ENCODE measurements at places on chromosomes 16 and 17. TPM values are rescaled to one million over a fixed set of nuclear protein-coding genes. Genes with fewer than 3 reads are reported as not detected.

The ITGAD gene
- not detected for total RNA-seq

- DNase-seq: no peak
Observed at GRCh38 chr17:74062234-74062633, 141.2 kb upstream of the RPL38 start.

- no peak for DNase-seq
Observed at GRCh38 chr17:11813871-11814270, 183.4 kb downstream of the ZNF18 start.

GRCh38 chr17:34275881-34276280, 5.9 kb downstream of the CCL7 start:
- no peak for DNase-seq

GRCh38 chr16:51985126-51985525, 561.8 kb downstream of the TOX3 start:
- DNase-seq: no peak

The MRPS23 gene
- total RNA-seq: 11.6 TPM

The CCL7 gene
- total RNA-seq: not detected

DNA sequence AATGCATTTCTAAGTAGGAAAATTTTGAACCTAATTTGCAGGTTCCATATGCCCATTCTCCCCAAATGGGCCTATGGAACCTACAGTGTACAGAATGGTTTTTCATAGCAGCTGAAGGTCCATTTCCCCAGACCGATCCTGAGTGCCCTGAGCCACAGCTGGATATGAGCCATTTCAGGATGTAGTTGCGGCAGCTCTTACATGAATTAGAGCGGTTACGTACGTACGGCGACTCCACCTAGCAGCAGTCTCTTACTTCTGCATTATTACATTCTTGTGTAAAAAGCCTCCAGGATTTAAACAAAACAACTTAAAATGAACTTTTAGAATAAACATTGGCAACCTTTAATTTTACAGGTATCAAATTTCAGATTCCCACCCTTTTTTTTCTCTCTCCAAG, 225.3 kb downstream of the SNX29 start:
- no peak for DNase-seq

GRCh38 chr17:34408439-34408838, 45.4 kb upstream of the CCL1 start:
- DNase-seq: no peak

GRCh38 chr17:46003907-46004748, 5.1 kb downstream of the STH start:
- DNase-seq: no peak

The NGFR gene
- 0.27 TPM for total RNA-seq

The PRPSAP1 gene
- total RNA-seq: 39.6 TPM

- DNase-seq: no peak
Observed at GRCh38 chr16:67091906-67092566, 17.7 kb upstream of the PHAF1 start.

DNA sequence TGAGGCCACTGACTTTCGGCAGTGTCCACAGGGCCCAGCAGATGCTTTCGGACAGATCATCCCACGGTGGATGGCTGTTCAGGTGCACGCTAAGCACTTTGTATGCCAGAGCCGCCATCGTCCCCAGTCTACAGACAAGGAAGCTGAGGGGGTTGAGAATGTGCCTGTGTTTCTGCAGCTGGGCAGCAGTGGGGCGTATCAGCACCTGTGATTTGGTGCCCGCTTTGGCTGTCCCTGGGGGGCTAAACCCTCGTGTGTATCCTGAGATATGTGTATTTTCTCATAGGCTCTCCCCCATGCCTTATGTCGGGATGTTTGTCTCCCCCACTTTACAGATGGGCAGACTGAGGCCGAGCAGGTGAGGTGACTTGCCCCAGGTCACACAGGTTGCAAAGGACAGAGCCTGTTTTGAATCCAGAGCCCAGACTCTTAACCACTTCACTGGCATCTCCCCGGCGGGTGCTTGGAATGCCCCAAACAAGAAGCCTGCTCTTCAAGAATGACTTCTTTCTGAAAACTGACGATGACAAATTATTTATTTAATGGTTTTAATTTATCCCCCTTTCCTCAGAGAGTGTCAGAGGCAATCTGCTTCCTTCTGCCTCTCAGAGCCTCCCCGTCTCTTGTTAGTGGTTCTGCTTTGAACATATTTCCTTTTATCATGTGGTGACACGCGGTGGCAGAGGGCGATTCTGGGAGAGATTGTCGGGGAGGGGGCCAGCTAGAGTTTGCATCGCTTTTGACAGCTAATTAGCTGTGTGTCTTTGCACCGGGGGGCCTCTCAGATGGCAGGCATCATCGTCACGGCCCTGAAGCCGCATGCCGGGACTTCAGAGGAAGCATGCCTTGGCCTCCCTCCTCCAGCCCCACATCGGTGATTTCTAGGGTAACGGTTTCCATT, 149.6 kb upstream of the CIBAR2 start:
- peak; percentile 97 for DNase-seq

GRCh38 chr16:53732296-53732929, 28.5 kb downstream of the FTO start:
- DNase-seq: no peak

The ARSG gene
- 1.1 TPM for total RNA-seq

DNA sequence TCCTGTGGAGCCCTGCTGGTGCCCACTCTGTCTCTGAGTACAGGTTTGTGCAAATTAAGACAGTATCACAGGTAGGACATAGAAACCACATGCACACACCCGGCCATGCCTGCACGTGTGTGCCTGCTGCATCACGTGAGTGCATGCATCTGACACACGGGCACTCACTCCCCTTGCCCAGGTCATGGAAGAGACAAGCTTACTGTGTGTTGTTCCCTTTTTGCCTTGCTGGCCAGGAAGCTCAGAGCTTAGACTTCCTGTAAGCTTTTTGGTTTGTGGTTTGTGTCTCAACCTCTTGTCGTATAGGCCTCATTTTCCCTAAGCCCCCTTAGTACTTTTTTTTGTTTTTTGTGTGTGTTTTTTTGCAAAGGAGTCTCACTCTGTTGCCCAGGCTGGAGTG, 25.0 kb downstream of the ZNF469 start:
- DNase-seq: no peak

The AP2B1 gene
- total RNA-seq: 75.9 TPM

- DNase-seq: no peak
Observed at GRCh38 chr17:33097411-33097810, 105.8 kb downstream of the SPACA3 start.

- no peak for DNase-seq
Observed at GRCh38 chr17:60675997-60676396, 1.7 kb upstream of the BCAS3 start.

The MSLN gene
- under 0.01 TPM for total RNA-seq

The PIGQ gene
- total RNA-seq: 36.9 TPM

The TP53TG3C gene
- not detected for total RNA-seq

DNA sequence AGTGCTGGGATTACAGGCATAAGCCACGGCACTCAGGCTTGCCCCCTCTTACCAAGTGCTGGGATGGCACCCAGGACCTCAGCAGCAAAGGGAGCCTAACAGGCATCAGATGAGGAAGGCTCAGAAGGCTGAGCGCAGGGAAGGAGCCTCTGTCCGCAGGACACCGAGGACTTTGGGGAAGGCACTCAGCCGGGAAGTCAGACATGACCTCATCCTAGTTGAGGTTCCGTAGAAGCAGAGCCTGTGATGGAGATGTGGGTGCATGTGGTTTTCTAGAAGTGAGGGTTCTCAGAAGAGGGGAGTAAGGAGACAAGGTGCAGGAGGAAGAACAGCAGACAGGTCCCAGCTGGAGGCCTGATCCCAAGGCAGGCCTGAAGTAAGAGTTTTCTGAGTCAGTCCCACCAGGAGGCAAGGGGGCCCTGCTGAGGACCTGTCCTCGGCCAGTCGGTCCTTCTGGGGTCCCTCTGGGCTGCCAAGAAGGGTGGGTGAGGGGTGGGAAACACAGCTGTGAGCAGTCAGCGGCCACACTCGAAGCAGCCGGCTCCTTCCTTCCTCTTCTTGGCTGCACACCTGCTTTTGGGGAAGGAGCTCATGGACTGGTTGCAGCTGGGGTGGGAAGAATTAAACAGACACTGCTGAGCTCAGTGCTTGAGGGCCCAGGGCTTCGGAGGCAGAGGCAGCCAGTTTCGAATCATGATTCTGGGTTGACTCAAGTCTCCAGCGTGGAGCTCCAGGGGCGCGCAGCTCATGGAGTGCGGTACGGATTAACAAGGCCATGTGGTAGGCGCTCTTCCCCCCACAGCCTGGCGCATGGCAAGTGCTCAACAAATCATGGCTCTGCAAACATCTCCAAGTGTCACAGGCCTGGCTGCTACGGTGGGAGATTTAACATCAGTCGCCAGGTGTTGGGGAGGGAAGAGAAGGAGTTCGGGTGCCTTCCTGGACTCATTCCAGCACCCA, 38.9 kb upstream of the SNN start:
- peak; percentile 94 for DNase-seq

The NME3 gene
- total RNA-seq: 46.3 TPM

DNA sequence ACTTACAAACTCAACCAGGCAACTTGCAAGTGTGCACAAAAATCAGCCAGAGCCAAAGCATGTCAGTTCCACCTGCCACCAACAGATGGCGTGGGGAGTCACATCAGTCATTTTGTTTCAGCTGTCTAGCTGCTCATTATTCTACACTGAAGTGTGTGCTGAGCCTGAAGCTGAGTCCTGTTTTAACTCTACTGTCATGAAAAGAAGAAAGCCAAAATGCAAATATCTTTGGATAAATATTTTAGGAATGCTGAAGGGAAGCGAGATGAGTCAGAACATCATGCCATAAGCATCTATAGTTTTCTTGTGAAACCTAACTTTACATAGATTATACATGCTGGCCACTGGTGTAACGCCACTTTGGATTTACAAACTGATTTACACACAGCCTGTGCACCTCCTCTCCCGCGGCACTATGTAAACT, 172.6 kb downstream of the CDK5R1 start:
- DNase-seq: peak; percentile 33

GRCh38 chr17:73801455-73802100, 157.3 kb upstream of the SDK2 start:
- DNase-seq: no peak

The GINS2 gene
- 5.4 TPM for total RNA-seq

The CPHXL2 gene
- total RNA-seq: not detected

- no peak for DNase-seq
Observed at GRCh38 chr17:48726916-48727286, 1.6 kb downstream of the HOXB13 start.

- DNase-seq: no peak
Observed at GRCh38 chr17:62076864-62077788, 12.0 kb upstream of the MED13 start.

- peak; percentile 32 for DNase-seq
Observed at GRCh38 chr16:68592466-68593337, 52.4 kb upstream of the CDH3 start.

The CCL16 gene
- not detected for total RNA-seq

DNA sequence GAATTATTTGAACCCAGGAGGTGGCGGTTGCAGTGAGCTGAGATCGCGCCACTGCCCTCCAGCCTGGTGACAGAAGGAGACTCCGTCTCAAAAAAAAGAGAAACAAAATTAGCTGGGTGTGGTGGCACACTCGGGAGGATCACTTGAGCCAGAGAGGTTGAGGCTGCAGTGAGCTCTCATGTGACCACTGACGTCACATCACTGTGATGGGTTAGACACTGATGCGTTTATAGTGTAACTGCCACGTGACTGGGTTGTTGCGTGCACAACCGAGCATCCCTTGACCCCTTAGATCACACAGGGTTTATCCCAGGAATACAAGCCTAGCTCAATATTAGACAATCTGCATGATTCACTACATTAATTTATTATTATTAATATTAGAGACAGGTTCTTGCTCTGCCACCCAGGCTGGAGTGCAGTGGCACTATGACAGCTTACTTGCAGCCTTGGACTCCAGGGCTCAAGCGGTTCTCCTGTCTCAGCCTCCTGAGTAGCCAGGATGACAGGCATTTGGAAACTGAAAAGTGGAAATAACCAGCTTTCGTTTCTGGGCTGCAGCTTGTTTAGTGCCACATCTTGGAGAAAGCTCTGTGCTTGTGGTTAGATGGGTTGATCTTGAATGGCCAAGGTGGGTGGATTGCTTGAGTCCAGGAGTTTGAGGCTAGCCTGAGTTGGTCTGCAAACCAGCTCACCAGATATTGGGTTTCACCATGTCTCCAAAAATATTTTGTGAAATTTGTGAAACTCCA, 26.4 kb upstream of the ABR start:
- DNase-seq: no peak

GRCh38 chr16:73268366-73268993, 220.6 kb upstream of the ZFHX3 start:
- DNase-seq: no peak

DNA sequence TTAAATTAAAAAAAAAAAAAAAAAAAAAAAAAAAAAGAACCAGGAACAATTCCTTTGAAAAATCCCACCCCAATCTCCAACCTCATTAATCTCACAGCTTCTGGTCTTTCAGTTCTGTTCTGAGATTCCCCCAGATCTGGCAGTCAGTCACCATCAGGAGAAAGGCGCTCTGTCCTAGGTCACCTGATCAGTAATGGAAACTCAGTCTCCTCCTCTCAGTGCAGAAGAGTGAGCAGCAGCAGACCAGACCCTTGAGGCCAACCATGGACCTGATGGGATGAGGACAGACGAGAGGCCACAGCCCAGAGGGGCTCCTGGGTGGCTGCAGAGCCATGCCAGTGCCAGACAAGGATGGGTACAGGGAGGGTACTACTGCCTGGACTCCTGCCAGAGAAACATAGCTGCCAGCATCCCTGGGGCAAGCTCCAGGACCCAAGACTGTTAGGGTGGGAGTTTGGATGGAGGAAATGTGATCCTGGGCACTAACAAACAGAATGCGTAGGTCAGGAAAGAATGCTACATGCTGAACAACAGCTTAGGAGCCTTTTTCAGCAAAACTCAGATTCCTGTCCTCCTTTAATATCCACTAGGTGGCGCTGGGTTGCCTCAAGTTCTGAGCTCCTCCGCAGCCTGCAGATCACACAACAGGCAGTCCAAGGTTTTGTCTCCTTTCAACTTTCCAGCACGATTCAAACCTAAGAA, 28.7 kb downstream of the MPG start:
- DNase-seq: peak; percentile 46

- no peak for DNase-seq
Observed at GRCh38 chr16:67298277-67298676, 18.9 kb downstream of the PLEKHG4 start.

DNA sequence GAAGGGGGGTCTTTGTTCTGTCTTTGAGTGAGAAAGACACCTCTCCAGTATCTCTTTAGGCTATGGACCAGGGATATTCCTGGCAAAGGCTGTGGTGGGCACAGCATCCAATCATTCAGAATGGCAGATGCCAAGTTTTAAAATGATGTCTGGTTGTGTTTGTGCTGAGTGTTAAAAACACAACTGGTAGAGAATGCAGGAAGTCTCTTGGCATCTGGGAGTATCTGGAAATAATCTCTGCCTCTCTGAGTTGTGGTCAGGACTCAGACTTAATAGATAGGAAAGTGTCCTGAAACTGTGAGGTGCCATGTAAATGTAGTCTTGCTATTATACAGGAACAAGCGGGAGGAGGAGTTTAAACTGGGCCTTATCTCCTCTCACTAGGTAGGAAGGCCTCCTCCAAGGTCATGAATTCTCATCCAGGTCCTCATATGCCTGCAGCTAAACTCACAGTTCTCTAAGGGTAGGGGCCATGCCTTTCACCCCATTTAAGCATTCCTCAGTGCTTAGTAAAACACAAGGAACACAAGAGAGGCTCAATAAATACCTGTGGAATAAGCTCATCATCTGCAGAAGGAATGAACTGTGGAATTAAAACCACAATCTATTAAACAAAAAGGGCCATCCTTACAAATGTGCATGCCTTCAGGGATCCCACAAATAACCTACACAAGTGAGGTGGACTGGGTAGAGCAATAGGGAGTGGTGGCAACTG, 317.6 kb downstream of the CBLN1 start:
- DNase-seq: no peak

Measured in hematopoietic multipotent progenitor cell (in vitro differentiated cells).